ENCODE measurements at places on chromosomes 7 and 10.
A peak's percentile ranks its signal among the peaks of the same experiment; 100 is the strongest.

DNA sequence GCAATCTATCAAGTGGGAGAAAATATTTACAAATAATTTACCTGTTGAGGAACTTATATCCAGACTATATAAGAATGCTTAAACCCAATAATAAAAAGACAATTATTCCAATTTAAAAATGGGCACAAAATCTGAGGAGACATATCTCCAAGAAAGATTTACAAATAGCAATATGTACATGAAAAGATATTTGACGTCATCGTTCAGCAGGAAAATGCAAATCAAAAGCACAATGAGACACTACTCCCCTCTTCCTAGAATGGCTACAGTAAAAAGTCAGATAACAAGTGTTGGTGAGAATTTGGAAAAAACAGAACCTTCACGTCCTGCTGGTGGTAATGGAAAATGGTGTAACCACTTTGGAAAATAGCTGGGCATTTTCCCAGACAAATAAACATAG lies 457.0 kb downstream of the DPP6 start:
- no peak for DNase-seq

- DNase-seq = no peak
Observed at GRCh38 chr10:101062232-101063049, 652 bp downstream of the KAZALD1 start.

- DNase-seq = no peak
Observed at GRCh38 chr7:120898715-120899499, 41.0 kb upstream of the TSPAN12 start.

GRCh38 chr10:75971402-75972211 lies 540.2 kb downstream of the LRMDA start:
- DNase-seq = no peak

DNA sequence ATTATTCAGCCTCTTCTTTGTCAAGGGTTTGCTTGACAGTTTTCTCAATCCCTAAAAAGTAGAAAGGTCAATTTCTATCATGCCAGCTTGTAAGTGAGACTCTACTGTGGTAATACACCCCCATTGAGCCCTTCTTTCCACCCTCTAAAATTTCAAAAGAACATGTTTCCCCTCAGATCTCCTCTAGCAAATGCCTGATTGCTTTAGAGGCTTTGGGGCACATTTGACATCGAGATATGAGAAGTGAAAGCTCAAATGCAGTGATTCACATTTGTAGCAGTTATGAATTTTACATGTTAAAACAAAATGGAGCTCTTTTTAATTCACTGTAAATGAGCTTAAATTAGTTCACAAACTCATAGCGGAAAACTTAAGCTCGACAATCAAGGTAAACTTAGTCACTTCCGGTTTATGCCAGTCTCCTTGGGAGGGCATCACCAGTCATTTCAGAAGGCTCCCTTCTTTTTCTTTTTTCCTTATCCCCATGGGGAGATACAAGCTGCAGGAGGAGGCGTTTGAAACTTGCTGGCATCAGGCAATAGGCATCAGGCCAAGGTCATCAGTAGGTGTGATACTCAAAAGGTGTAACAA lies 55.3 kb upstream of the ADO start:
- no peak for DNase-seq

- no peak for DNase-seq
Observed at GRCh38 chr7:69363136-69363535, 235.1 kb upstream of the AUTS2 start.

GRCh38 chr10:62183857-62184795 lies 84.5 kb downstream of the RTKN2 start:
- no peak for DNase-seq

DNA sequence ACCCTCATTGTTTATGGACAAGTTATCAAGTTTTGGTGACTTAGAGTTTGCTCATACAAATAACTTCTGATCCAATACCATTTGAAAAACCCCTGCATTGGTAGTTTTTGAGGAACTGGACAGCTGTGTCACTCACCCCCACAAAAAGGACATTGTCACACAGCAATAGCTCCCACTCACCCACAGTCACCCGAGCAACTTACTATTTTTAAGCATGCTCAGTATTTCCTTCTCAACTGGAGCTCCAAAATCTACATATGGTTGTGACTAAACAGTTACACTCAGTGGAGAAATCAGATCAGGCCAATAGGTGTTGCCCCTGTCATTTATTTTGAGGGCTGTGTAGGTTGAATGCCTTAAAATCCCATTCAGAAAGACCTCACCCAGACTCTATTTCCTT lies 165.2 kb upstream of the AUTS2 start:
- no peak for DNase-seq

- no peak for DNase-seq
Observed at GRCh38 chr7:37018954-37019353, 294.7 kb upstream of the AOAH start.

GRCh38 chr7:26916779-26917320 lies 52.5 kb upstream of the SKAP2 start:
- DNase-seq = no peak

DNA sequence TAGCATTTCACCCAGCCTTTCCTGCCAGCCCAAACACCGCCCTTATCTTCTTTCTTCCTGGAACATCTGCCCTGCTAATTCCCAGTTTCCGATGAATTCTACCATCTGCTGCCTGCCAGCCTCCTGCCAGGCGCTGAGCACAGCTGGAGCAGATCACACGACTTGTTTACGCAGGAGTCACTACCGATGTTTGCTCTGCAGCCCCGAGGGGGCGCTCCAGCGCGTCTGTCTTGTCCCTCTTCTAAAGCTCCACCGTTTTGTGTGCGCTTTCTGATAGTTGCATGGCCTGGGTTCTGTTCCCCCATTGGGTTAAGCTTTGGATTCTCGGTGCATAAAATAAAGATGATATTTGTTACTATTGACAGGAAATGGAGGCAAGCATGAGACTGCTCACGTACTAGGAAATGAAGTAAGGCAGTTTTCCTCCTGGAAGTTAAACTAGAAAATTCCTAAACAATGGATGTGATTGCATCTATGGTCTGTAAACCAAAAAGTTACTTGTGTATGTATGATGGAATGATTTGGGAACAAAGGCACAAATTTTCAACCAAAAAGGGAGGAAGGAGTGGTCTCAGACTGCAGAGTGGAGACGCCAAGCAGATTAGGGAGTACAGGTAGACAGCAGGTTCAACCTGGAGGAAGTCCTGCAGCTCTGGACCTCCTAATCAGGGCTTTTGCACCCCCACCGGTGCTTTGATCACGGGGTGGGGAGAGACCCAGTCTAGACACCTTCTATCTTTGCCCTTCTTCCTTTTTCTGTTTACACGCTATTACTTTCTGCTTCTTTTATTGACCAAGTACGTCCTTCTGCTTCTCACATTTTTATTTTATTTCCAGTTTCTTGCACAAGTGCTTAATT lies 2.2 kb upstream of the RBM17 start:
- peak; percentile 77 for DNase-seq

DNA sequence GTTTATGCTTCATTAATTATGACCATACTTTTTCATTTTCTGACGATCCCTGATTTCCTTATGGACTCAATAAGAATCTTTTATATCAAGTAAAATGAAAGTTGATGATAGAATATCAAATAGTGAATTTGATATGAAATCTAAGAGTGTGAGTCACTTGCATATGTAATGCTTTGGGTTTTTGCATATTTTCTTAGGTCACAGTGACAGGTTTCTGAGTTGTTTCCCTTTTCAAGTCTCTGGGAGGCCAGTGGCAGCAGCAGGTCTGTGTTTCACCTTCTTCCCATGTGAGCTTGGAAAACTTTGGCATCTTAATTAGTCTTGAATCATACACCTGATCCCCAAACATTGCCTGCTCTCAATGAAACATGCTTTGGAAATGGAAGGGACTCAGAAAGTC lies 34.7 kb upstream of the GJD4 start:
- DNase-seq = no peak

DNA sequence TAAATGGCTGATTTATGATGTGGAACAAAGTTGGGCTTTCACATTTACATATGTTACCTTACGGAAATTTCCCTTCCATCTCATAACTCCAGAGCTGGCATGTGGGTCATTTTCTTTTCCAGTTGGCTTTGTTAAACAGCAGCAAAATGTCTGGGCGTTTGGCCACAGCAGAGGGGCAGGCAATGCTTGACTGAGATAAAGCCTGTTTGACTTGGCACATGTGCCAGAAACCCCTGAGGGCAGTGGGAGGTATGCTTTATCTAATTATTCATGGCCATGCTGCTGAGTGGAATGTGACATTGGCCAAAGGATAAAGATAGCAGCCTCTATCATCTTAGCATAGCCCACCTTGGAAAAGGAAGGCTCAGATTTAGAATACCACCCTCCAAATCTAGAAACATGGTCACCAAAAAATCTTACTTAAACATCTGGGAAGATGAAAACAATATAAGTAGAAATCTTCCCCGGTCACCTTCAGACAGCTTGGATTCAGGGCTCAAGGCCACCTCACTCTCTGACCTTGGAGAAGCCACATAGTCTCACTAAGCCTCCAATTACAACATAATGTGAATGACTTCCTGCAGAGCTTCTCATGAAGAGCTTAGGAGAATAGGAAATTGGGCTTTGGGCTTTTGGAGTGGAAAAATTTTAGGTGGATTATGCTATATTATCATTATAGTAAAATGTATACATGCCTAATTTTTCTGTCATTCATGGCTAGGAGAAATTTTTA lies 101.5 kb downstream of the GRM3 start:
- no peak for DNase-seq

DNA sequence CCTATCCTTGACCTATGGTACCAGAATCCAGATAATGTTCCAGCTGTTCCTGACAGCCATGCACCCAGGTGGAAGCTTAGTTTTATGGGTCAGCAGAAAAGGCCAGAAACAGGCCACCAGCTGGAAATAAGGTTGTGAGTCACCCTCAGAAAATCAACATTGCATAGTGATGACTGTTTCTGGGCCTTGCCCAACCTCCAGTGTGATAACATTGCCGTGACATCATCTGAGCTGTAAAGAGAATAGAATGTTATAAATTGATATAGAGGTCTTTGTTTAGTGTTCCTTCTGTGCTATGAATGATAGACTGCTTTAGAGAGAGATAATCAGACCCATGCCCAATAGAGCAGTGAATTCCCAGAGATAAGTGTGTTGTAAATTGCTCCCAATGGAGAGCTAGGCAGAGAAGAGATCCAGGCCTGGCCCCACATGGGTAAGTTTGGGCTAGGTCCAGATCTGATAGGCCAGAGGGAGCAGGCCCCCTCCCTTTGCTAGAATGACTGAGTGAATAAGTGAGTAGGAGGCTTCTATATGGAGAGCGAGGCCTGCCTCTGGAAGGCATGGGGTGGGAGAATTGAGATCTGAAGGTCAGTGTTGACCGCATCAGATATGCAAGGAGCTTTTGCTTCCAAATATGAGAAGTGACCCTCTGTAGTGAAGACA lies 14.2 kb upstream of the HPS1 start:
- no peak for DNase-seq

- DNase-seq = peak; percentile 46
Observed at GRCh38 chr10:22325272-22326144, 4.6 kb downstream of the BMI1 start.

DNA sequence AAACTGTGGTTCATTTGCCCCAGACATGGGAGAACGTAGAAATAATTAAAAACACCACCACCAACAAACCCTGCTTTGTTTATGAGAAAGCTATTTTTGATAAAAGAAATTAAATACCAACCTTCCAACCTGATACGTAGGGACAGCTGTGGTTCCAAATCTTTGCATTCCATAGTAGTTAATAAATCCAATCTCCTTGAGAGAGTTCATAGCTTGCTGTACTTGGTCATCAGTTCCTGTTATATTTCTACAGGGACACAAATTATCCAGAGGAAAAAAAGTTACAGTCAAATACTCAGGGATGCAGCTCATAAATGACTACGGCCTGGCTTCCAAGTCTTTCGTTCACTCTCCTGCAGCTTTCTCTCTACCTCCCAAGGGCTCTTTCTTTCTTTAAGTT lies 41.1 kb downstream of the PUS7 start:
- no peak for DNase-seq

DNA sequence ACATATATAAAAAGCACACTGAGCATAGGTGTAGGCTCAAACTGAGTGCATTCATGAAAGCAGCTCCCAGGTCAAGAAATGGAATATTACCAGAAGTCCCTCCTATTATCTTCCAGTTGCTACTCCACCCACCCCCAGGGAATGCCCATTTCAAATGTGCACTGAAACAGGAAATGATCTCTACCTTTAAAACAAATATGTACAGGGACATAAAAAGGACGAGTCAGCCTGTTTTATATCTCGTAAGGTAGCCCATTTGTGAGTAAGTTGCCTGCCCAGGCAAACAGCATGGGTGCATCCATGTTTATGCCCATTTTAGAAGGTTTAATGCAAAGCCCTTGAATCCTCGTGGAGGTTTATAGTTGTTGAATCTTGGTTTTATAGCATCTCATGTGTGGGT lies 10.4 kb downstream of the FFAR4 start:
- DNase-seq = no peak

DNA sequence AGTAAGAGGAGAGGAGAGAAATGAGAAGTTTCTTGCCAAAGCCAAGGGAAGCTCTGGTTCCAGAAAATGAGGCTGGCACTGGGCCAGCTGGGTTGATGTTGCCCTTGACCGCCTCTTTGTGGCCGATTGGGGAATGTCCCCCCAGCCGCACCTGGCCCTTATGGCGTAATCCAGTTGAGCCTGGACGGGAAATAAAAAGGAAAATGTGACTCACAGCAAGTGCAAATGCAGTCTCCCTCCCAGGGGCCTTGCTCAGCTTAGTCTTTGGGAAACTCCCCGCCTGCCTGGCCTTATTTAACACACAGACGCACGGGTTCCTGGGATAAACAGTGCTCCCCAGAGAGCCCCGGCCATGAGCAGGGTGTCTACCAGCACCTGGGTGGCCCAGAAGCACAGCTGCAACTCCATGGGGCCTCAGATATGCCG lies 174.8 kb downstream of the KIAA1217 start:
- peak; percentile 91 for DNase-seq

GRCh38 chr10:4310172-4310571 lies 515.8 kb upstream of the AKR1E2 start:
- DNase-seq = no peak

GRCh38 chr10:6482737-6483357 lies 97.2 kb downstream of the PRKCQ start:
- DNase-seq = no peak

- no peak for DNase-seq
Observed at GRCh38 chr7:78479348-78479747, 680.8 kb downstream of the PHTF2 start.

- DNase-seq = no peak
Observed at GRCh38 chr10:114604357-114605130, 53.5 kb downstream of the ABLIM1 start.

- peak; percentile 76 for DNase-seq
Observed at GRCh38 chr7:36128448-36129047, 24.5 kb upstream of the EEPD1 start.

- peak; percentile 13 for DNase-seq
Observed at GRCh38 chr7:83410989-83411591, 237.8 kb downstream of the SEMA3E start.

- no peak for DNase-seq
Observed at GRCh38 chr7:80379034-80379982, 132.6 kb downstream of the GNAT3 start.
